ENCODE measurements at places on chromosomes 11 and 22.

DNA sequence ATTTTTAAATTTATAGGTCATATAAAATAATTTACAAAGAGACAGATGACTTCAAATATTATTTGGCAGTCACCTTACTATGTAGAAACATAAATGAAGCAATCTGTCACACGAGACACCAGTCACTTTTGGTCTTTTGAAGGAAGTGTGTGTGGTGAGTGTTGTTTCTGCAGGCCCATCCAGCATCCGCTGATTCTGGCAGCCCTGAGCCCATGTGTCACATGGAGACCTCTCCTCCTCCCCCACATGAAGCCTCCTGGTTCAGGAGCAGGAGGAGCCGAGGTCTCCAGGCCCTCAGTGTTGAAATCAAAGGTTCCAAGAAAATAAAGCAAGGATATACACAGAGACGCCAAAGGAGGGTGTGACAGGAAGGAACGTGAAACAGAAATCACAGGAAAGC lies 60.1 kb downstream of the ARFGAP3 start:
- no peak for DNase-seq

GRCh38 chr11:134145715-134146114 lies 76.8 kb downstream of the JAM3 start:
- no peak for DNase-seq

GRCh38 chr11:114556135-114556534 lies 3.5 kb downstream of the NXPE1 start:
- DNase-seq = no peak

- no peak for DNase-seq
Measured at GRCh38 chr11:126414615-126415014, 59.1 kb downstream of the ST3GAL4 start.

DNA sequence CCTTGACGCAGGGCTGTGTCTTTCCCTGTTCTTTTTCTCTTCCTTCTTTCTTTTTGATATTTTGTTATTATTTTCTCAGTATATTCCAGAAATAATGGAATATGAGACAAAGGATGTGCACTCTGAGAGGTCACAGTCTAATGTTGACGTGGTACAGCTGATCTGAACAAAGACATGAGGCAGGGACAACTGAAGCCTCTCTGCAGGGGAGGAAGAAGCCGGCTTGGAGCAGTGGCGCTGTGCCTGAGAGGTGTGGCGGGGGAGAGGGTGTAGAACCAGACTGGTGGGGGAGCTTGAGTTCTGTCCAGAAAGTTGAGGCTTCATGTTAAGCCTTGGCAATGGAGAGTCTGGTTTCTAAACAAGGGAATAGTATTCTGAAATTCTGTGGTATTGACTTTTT lies 34.7 kb downstream of the ADAMTS15 start:
- DNase-seq = no peak

- no peak for DNase-seq
Measured at GRCh38 chr11:63762654-63763495, 5.7 kb downstream of the ZFTA start.

GRCh38 chr11:10576035-10576398 lies 7.6 kb upstream of the LYVE1 start:
- no peak for DNase-seq

- DNase-seq = no peak
Measured at GRCh38 chr11:101345891-101346290, 216.3 kb upstream of the PGR start.

- no peak for DNase-seq
Measured at GRCh38 chr11:12007769-12008737, at the start of gene DKK3. DKK3 (minus strand) TSS chr11:12008626; CDS start chr11:12008582, 44 bp downstream.

- DNase-seq = no peak
Measured at GRCh38 chr11:103532133-103532788, 423.0 kb downstream of the DYNC2H1 start.
